Muscle of arm (tissue), 14 donors: ENCODE measurements at places on chromosomes 6 and 20.

- no peak for DNase-seq
Observed at GRCh38 chr6:125931733-125932450, 24.7 kb upstream of the HINT3 start.

DNA sequence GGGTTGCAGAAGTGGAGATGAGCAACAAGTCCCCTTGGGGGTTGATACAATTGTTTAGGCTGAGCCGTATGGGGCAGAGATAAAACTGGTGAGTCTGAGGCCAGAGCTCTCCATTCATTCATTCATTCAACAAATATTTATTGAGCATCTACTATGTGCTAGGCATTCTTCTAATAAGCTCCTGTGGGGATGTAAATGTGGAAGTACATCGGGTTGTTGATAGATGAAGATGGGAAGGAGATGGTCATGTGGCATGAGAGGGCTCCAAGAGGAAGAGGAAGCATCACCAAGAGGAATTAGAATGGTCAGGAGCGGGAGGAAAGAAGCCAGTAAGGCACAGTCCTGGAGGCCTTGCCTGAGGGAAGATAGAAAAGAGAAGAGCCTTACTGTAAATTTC is 98.7 kb upstream of the MLN start:
- no peak for DNase-seq

- no peak for DNase-seq
Observed at GRCh38 chr6:26142026-26142425, 54.8 kb downstream of the HFE start.

DNA sequence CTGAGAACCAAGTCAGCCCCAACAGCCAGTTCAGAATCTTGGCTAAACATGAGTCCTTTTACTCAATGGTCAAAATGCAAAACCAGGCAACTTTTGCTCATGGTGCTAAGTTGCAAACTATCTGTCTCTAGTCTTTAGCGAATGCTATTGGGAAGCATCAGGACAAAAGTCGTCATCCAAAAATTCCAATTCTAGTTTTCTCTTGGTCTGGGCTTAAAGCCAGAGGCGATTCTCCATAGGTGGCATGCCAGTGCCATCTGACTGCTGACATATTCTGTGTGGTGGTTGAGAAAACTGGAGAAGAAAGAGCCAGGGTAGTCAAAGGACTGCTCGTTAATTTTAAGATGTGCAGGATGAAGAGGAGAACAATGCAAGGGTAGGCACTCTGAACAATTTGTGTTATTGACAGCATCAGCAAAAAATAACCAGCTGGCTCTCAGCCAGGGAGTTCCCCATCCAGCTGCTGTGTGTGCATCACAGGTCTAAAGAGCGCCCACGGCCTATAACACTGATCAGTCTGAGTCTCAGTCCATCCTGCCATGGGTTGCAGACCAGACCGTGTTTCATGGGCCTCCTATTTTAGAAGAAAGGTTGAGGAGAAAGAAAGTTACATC is 313.6 kb downstream of the ALDH8A1 start:
- DNase-seq = no peak

- DNase-seq = no peak
Observed at GRCh38 chr20:24842918-24843715, 106.0 kb upstream of the CST7 start.

GRCh38 chr6:136403110-136403980 is 113.7 kb upstream of the BCLAF1 start:
- DNase-seq = no peak
